ENCODE measurements at places on chromosomes 2 and 18.

GRCh38 chr2:80737047-80737446 is 432.5 kb upstream of the LRRTM1 start:
- no peak for DNase-seq

DNA sequence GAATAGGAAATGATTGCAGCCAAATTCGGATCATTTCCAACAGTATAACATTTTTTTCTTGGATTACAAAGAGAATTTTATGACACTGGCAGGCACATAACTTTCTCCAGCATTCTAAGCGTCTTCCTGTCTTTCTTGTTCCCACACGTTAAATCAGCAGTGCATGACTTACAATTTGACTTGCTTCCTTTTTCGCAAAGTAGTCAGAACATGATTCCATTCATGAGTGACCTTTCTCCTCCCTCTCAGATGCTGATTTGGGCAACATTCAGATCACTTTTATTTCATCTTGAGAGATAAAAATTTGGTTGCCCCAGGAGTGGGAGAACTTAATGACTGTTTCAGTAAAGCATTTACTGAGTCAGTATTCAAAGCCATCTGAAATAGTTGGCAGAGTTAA is 858.7 kb upstream of the ACVR2A start:
- DNase-seq = no peak

DNA sequence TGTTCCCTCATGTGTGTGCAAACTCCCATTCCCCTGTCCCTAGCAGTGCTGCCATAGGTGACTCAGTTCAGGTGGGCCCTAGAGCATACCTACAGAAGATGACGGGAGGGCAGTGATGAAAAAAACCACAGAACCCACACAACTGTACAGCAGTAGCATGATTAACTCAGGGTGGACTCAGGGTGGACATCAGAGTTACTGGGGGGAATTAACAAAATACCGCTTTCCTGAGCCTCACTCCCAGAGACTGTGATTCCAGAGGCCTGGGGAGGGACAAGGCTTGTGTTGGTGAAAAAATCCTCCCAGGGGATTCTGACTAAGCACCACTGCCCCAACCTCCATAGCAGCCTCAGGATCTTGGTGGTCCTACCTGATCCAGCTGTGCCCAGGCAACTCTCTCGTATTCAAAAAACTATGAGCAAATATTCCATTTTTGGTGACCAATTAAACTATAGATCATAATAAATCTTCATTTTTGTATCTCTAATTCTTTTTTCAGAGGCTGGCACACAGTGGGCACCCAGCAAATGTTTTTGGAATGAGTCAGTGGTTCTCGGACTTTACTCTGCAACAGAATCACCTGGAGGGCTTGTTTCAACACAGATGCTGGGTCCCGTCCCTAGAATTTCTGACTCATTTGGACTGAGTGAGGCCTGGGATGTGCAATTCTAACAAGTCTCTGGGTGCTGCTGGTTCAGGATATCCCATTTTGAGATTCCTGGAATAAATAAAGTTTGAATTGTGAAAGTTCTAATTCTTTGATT is 84.1 kb upstream of the NABP1 start:
- no peak for DNase-seq

- DNase-seq = no peak
These were observed 40.0 kb upstream of the AGPS start for GRCh38 chr2:177352441-177353186.

DNA sequence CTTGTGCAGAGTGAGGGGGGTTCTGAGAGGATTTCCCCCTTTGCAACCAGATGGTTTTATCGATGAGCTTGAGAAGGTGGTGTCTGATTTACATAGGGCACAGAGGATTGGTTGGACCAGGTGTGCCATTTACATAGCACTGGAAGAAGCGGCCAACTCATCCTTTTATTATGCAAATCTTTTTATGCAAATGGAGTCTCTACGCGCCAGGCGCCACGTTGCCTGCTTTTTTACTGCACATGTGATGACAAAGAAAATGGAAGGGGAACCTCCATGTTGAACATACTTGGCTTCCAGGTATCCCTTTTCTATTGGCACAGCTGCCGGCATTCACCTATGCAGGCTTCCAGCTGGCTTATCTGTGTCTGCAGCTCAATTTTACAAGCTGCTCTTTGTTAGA is 18.4 kb upstream of the TXNL4A start:
- DNase-seq = no peak

- no peak for DNase-seq
These were observed 27.5 kb downstream of the ZNF516 start for GRCh38 chr18:76467371-76468190.

- DNase-seq = no peak
These were observed 66.3 kb upstream of the RMDN2 start for GRCh38 chr2:37858725-37859267.

DNA sequence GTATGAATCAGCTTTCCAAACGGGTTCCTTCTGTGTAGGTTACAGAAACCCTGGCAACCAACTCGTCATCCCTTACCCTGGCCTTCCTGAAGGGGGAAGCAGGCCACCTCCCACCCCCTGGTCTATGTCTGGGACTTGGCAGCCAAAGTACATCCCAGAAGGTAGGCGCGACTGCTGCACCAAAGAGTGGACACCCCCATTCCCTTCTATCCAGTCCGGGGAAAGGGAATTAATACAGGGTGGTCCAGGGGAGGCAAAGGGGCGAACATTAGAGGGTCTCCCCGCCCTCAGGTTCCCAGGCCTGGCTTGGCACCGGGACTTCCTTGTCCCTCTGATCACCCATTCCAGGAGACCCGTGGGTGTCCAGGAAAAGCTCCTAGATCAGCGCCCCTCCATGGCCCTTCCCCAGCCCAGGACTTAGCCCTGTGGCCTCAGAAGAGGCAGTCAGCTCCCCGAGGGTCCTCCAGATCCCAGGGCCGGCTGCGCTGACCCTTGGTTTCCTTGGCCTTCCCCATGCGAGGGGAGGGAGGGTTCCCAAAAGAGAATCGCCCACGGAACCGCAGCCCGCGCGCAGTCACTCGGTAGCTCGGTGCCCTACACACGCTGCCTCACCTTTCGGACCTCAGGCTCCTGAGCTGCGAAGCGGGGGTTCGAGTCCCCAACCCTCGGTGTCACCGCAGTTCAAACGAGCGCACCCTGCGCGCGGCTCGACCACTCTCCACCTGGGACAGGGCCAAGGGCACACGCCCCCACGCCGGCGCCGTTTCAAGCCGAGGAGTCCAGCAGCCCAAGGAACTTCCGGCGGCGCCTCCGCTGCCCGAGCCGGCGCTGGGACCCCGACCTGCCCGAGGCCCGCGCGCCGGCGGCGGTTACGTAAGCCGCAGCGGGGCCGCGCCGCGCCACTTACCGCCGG is at the start of gene PER2:
Gene PER2 (minus strand): TSS at position 874 of the 913 bp plus-strand sequence. CDS start 10,674 bp downstream, outside the sequence.
- DNase-seq = peak; percentile 80

DNA sequence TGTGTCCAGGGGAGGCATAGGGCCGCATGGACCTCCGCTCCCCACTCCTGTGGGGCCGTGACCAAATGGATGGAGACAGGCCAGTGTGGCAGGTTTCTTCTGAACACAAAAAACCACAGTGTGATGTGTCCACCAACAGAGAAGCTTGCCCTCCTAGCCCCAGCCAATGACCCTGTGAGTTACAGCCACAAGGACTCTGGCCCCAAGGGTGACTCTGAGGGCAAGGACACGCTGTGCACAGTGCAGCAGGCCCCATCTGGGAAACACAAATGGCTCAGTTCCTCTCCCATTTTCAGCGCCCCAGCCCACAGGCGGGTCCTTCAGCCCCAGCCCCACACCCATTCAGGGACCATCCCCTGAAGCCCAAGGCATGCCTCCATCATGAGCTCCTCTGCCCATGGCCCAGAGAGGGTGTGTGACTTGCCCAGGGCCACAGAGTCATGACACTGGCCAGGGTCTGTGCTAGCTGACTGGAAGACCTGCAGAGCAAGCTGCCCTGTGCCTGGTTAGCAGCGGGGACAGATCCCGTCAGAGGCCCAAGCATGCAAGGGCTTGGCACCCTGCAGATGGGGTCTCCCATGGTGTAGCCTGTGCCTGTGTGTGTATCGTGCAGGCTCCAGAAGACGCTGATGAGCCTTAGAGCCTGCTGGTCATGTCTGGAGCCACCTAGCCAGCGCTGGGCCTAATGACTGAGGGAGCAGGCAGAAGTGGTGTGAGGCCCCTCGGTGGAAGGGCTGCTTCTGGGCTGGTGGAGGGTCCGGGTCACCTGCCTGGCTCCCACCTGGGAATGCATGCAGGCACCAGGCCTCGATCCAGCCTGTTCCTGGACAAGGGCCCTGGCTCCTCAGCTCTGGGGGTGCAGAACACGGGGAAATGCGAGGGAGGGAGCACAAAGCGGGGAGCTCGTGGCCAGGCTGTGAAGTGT is 47.7 kb downstream of the HS6ST1 start:
- DNase-seq = no peak

DNA sequence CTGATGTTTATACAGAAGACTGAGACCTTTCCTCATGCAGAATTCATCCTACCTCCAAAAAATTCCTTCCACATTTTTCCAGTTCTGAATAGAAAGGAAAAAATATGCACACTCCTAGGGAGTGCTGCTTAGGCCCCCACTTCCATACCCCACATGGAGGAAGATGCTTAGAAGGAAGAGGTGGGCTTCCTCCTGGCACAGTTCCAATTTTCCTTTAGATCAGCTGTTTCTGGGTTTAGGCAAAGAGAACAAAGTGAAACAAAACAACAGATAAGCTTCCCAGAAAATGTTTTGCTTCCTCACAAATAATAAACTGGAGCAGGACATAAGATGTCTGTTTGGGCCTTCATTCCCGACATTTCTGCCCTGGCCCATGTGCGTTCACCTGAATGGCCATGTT is 172.6 kb downstream of the PRPF40A start:
- no peak for DNase-seq

DNA sequence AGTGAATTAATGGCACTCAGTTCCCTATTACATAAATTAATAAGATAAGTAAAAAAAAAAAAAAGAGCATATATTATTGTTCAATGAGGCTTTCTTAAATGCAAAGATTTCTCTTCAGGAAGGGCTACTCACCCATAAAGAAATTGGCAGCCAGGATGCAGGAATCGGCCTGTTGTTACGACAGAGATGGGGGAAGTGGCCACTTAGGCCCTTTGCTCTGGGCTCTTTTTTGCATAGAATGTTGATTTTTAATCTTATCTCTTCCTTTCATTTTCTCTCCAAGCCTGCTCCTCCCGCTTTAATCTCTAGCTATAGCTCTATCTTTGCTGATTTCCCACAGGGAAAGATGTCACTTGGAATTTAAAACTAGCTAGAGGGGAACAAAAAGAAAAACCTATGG is 391.8 kb upstream of the CRIM1 start:
- DNase-seq = no peak

GRCh38 chr18:58161659-58162058 is 117.6 kb downstream of the NEDD4L start:
- DNase-seq = peak; percentile 30

GRCh38 chr2:33136056-33136455 is 189.3 kb downstream of the LTBP1 start:
- no peak for DNase-seq

- DNase-seq = no peak
These were observed 4.1 kb upstream of the SNED1 start for GRCh38 chr2:240994171-240994896.

- no peak for DNase-seq
These were observed 212.4 kb upstream of the HNRNPA3 start for GRCh38 chr2:177000061-177000714.

DNA sequence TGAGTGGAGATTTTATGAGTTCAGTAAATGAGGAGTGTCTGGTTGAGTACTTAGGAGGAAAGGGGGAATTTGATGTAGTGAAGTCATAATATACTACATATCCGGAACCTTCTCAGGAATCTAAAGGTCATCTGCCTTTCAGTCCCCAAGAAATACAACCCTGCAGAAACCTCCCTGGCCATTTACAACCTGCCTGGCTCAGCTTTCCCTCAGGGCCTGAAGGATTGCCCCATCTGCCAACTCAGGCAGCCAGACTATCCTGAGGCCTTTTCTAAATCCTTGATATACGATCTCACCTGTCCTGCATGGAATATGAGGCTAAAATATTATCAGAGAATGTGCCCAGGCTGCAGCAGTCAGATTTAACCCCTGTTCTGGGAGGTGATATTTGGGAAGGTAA is 165.4 kb upstream of the SPOPL start:
- DNase-seq = peak; percentile 45

DNA sequence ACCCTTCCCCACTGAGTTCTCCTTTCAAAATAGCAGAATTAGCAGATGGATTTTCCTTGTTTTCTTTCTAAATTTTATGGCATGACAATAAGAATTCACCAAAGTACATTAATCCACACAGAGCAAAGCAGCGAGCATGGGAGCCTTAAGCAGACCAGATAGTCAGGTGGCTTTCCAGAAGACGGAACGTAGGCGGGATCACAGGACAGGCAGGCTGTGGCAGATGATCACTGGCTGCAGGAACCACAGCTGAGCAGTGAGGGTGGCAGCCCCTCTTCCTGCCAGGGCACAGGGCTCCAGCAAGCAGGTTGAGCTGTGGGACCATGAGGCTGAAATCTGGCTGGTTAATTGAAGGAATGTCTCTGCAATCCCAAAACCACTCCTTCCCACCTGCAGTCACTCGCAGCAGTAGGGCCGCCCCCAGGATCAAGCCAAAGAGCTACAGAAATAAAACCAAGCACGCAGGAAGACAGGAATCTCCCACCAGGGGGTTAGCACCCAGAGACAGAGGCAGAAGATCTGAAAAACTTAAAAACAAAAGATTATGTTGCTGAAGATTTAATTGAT is 259.9 kb downstream of the EIPR1 start:
- peak; percentile 4 for DNase-seq

- no peak for DNase-seq
These were observed 67.0 kb downstream of the MAP4K3 start for GRCh38 chr2:39370101-39370500.

DNA sequence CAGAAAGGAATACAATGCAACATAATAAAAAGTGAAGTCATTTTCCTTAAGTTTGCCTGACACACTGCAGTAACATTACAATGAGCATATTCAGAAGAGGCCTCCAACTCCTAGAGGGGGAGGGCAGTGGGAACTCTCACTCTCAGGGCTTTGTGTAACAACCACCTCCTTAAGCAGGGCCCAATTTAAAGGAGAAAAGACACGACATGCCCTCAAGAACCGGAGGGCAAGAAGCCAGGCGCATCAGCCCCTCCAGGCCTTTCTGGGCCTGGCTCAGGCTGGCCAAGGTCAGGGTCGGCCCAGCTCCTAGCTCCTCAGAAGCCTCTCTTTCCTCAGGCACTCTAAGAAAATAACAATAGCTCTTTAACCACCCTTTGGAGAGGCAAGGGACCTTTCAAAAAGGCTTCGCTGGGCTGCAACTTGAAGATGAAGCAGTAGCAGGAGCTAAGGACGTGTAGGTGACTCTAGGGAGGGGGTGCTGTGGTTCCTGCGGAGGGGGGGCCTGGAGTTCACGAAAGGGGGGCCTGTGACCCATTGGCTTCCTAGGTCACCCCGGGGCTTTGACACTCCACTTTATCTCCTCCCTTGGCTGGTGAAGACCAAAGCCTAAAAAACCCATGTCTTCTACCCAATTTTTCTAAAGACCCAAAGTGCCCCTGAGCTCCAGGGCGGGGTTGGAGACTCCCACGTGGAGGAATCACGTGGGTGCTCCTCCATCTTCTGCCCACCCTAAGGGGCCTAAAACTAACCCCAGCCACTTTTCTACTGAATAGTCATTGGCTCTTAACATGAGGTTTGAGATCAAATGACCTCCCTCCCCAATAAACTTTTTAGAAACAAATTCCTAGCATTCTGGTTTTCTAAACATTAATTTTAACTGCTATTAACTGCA is 13.3 kb downstream of the SERTAD2 start:
- no peak for DNase-seq

GRCh38 chr2:227891673-227892072 is 20.2 kb downstream of the DAW1 start:
- DNase-seq = no peak

GRCh38 chr18:24187049-24187448 is 48.2 kb downstream of the CABYR start:
- no peak for DNase-seq

GRCh38 chr2:38315707-38316333 is 61.3 kb downstream of the ATL2 start:
- peak; percentile 49 for DNase-seq

All from NCI-H69 (cell line).